ENCODE measurements at places on chromosomes 6 and 20.

DNA sequence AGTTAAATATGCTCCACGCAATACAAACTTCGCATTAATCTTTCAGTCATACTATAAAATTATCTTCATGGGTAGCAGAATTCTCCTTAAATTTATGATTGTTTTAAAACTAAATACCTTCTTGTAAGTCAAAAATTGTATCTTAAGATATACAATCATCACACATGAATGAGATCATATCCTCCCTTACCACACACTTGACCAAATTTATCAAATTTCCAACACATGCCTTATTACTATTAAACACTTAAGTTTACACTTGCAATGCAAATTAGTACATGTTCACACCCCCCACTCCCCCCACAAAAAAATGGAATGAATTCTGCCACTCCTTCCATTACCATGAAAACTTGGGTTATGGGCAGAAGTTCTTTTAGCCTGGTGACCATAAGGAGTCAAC, 13.8 kb downstream of the RANBP9 start:
- no peak for DNase-seq

- DNase-seq = no peak
Observed at GRCh38 chr6:159761129-159761872, 544 bp upstream of the ACAT2 start.

- DNase-seq = no peak
Observed at GRCh38 chr20:1616858-1617434, 2.9 kb downstream of the SIRPB1 start.

- no peak for DNase-seq
Observed at GRCh38 chr6:44738601-44739146, 351.2 kb downstream of the CDC5L start.

- no peak for DNase-seq
Observed at GRCh38 chr6:115573861-115574260, 486.8 kb downstream of the FRK start.

DNA sequence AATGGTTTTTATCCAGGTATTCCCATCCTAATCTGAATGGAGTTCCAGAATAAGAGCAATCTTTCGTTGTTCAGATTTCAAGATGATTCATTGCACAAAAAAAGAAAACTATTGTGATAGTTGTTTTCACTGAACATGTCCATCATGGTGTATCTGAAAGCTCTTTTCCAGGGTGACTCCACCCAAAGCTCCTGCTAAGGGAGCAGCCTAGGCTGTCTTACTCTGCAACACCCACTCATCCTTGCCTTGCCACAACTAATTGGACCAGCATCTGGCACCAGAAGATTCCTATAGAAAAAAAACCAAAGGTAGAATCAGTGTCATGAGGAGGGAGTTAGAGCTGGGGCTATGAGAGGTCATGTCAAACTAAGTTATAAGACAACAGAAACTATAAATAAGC, 7.9 kb upstream of the SYNCRIP start:
- no peak for DNase-seq

- no peak for DNase-seq
Observed at GRCh38 chr20:38152621-38153221, 12.3 kb downstream of the TGM2 start.

- DNase-seq = no peak
Observed at GRCh38 chr6:158020272-158020711, 38.6 kb downstream of the SYNJ2 start.

- DNase-seq = no peak
Observed at GRCh38 chr20:63284544-63284949, 8.4 kb upstream of the COL20A1 start.

- DNase-seq = no peak
Observed at GRCh38 chr6:166599205-166599604, 12.7 kb upstream of the RAMACL start.

- no peak for DNase-seq
Observed at GRCh38 chr6:6811128-6812009, 222.8 kb downstream of the LY86 start.

DNA sequence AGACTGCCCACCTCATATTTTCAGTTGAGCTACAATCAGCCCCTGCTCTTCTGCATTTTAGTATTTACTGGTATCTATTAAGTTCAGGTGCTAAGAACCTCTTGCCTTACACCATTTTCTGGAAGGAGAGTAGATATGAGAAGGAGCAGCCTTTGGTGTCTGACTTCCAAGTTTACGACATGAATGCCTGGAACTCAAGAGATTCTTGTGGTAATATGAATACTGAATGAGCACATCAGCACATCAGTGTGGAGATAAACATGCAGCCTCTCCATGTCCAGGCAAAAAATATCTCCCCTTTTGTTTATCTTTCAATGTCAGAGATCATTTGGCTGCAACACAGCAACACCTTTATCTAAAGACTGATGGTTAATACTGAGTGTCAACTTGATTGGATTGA, 65.8 kb upstream of the THEMIS start:
- no peak for DNase-seq

DNA sequence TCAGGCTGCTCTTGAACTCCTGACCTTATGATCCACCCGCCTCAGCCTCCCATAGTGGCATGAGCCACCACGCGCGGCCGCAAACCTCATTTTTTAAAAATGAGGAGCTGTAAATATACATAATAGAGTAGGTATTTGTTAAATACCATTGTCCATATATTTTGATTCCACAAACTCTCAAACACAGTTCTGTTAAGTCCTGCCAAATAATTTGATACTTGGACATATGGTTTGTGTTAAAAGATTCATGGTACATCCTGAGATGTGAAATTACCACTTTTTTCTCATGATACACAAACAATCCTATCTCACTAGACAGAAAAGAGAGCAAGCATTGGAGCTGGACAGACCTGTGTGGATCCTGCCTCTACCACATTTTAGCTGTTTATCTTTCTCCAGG, 334.1 kb upstream of the KCNQ5 start:
- DNase-seq = no peak

- no peak for DNase-seq
Observed at GRCh38 chr6:100296810-100297544, 167.7 kb downstream of the SIM1 start.
